NCI-H2081 treated with DMSO at 0.1 percent for 48 hours (cell line): ENCODE measurements at places on chromosomes 6 and 20.
A peak's percentile ranks its signal among the peaks of the same experiment; 100 is the strongest.

GRCh38 chr20:50982363-50982762, 23.7 kb downstream of the MOCS3 start:
- DNase-seq = no peak

- DNase-seq = no peak
These were observed 456.0 kb upstream of the PTCHD4 start for GRCh38 chr6:48567016-48567415.

DNA sequence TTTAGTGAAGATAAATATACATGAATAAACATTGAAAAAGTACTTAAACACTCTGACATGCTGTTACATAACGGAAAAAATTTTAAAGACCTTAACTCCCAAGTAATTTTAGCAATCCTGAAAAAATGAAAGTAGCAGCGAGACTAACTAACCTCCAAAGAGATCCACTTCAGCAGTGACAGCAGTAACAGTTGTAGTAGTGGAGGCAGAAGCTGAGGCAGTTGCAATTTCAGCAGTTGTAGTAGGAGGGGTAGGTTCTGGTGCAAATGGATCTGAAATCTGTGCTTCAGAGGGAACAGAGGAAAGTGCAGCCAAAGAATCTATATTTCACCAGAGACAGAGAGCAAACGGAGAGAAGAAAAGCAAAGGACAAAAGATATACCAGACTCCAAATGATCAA, 88.8 kb downstream of the PRSS35 start:
- no peak for DNase-seq

- DNase-seq = no peak
These were observed 224.2 kb downstream of the NFATC2 start for GRCh38 chr20:51318058-51318949.

DNA sequence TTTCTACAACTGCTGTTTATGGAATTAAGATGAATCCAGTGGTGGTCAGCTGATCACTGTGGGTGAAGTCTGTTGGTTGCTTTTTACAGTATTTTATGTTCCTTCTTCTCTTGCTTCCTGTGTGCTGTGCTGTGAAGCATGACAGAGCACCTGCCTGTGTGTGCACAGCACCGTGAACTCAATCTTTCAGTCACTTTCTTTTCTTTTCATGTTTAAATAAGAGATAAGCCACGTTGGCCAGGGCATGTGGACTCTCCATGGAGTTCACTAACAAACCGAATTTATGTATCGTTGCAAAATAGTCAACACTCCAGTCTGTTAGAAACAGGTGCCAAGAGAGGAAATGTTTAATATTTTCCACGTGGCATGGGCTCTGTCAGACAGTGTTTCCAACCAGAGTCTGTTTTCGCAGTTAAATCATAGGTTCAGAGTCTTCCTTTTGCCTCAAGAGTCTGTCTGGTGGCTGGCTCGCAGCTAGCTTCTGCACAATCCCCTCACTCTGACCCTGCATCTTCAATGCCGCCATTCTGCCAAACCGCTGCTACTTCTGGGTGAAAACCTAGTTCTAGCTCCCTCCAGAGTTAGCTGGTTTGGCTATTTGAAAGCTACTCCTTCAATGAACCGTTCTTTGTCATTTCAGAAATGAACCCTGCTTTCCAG, 73.2 kb downstream of the QRSL1 start:
- peak; percentile 66 for DNase-seq

DNA sequence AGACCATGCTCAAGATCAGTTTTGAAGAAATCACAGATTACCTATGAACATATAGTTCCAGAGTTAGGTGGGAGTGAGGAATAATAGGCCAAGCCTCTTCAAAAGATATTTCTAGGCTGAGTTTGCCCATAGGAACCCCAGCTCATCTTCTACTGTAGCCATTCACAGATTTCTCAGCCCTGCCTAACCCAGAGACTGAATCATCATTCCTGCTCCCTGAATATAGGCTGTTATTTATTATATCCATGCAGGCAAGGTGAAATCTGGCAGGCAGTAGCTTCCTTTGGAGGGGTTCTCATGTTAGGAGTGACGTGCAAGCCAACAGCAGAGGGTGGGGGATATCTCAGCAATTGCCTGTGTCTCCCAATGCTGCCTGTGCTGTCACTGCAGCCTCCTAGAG, 25.6 kb upstream of the ADGRF4 start:
- no peak for DNase-seq

- no peak for DNase-seq
These were observed 251.2 kb downstream of the SLC24A3 start for GRCh38 chr20:19463597-19463996.

GRCh38 chr6:91278416-91278815, 691.5 kb upstream of the MAP3K7 start:
- no peak for DNase-seq

DNA sequence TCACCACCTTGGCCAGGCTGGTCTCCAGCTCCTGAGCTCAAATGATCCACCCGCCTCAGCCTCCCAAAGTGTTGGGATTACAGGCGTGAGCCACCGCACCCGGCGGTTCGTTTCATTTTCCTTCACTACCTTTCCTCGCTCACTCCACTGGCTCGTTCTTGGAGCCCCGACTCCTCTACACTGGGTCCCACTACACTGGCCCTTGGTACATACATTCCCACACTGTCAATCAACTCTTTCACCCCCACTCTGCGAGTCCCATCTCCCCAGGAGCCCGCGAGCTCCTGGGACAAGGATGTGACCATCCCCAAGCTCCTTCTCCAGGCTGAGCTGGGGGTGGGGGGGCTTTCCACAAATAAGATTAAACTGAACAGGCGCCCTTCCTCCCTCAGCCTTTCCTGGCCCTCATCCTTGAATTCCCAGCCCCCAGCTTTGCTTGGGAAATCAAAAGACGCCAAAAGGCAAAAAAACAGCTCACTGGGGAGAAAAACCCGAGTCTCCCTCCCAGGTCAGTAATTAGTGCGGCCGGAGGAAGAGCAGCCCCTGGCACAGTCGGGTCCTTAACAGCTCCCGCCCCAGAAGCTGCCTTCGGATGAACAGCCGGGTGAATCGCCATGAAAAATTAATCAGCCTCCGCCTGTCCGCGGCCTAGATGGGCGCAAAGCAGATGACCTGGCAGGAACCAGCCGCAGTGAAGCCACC, 42.8 kb upstream of the LY86 start:
- DNase-seq = no peak

DNA sequence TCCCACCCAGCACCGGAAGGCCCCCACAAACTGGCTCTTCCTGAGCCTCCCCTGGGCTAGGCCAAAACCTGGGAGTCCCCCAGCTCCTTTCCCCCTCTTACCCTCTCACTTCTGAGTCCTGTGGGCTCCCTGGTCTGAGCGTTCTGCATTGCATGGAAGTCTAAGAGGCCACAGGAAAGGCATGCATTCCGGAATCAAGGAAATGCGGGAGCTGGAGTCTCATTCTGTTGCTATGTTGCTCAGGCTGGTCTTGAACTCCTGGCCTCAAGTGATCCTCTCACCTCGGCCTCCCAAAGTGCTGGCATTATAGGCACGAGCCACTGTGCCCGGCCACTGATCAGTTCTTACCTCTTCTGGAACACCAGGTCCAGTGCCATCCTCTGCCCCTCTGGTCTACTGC, 45.9 kb downstream of the UBE2V1 start:
- no peak for DNase-seq

- DNase-seq = no peak
These were observed 230.4 kb downstream of the TAF4 start for GRCh38 chr20:61835301-61835700.

GRCh38 chr20:13676682-13677081, 38.0 kb upstream of the TASP1 start:
- DNase-seq = no peak
